ENCODE measurements at places on chromosomes 4 and X.

DNA sequence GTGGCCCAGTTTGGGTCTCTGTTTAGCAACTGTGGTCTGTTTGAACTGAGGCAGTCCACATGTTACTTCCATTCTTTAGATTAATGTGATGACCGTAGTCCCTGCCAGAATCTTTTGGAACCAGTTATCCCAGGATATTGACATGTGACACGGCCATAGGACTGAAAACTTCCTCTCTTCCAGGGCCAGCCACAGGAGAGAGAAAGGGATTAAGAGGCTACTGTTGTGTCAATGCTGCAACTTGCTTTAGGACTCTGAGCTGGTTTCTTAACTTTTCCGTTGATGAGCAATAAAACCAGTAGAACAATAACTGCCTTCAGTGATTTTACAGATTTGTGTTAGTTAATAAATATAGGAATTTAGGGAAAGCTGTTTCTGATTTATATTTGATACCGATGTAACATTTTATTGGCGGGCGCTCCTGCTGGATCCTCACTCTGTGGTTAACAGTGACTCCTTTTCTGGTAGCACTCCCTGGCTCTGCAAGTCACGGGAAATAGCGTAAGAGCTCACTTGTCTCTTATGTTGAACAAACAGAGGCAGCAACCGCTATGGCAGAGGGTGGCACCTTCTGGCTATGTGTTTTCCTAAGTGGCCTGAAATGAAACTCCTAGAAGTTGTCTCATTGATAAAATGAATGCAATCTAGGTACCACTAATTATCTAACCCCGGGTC lies 2.5 kb downstream of the TENM3 start:
- DNase-seq: no peak

DNA sequence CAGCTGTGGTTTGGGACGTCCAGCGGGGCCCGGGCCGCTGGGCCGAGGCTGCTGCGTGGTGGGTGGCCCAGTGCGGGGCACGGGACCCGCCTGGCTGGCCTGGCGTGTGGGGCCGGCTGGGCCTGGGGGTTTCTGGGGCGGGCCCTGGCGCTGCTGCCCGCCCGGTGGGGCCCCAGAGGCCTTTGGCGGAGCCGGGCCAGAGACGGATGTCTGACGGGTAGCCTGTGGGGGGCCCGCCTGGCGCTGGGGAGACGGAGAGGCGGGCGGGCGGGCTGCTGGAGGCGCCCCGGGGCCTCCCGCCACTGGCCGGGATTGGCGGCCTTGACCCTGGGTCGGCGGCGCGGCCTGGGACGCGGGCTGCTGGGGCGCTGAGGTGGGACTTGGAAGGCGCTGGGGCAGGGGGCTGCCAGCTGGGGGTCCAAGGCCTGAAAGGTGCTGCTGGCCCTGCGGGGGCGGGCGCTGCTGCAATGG lies 8.1 kb upstream of the TIMP1 start:
- DNase-seq: peak; percentile 85

- no peak for DNase-seq
Measured at GRCh38 chrX:49959602-49960001, 37.2 kb downstream of the CLCN5 start.

DNA sequence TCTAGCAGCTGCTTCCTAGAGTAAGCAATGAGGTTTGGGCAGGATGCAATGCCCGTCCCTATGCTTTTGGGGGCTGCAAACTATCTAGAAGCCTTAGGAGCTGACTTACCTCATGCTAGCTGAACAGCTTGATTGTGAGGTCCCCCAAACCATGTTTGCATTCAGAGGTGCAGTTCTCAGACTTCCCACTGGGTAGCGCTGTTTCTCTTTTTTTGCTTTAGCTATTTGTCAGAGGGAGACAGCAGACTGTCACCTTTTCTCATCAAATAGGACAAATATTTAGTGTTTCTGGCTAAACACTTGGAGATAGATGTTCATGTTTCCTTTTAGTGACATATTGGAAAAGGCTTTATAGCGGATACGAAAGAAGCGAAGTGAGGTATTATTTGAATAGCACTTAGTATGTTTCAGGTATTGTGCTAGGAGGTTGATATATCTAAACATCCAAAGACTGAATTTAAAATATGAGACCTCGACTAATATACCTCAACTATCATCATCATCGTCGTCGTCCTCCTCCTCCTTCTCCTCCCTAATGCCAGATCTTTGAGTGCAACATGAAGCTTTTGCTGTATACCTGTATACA lies 18.7 kb upstream of the TMEM192 start:
- peak; percentile 66 for DNase-seq

- DNase-seq: no peak
Measured at GRCh38 chr4:187204389-187204918, 480.8 kb upstream of the FAT1 start.

GRCh38 chr4:110510955-110511544 lies 35.1 kb downstream of the ENPEP start:
- DNase-seq: no peak

DNA sequence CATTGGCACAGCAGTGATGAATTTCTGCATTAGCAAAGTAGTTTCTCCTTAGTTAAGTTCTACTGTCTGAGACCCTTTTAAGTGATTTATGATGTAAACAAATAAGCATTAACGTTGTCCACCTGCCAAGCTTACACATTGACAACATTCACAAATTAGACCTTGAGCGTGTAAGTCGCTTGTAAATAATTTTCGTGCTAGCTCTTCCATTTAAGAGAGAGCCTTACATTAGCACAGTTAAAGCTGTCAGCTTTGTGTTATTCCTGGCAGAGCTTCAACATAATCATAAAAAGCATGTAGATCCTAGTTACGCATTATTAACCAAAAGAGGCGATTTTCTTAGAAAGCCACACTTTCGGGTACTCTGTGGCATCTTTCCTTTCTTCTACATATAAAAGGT lies 127.7 kb downstream of the DCTD start:
- DNase-seq: no peak

DNA sequence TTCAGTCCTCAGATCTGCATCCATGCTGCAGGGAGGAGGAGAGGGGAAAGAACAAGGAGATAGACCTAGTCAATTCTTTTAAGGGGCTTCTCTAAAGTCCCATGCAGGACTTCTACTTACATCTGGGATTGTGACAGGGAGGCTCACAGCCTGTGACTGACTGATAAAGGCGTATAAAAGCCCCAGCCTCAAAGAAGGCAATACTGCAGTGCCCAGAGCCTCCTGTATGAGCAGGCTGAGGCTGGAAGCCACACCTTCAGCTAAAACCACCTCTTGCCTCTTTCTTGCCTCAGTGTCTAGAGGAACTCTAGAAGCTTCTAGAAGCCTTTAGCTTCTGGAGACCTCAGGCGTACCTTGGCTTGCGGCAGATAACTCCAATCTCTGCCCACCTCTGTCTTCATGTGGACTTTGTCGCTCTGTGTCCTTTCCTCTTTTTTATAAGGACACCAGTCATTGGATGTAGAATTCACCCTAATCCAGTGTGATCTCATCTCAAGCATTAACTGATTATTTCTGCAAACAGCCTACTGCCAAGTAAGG lies 6.0 kb upstream of the ZCCHC4 start:
- DNase-seq: no peak

GRCh38 chr4:1807332-1807777 lies 14.3 kb downstream of the FGFR3 start:
- no peak for DNase-seq

- DNase-seq: no peak
Measured at GRCh38 chr4:7630568-7631287, 196.0 kb upstream of the PSAPL1 start.

GRCh38 chrX:2609431-2610238 lies 81.5 kb upstream of the CD99 start:
- DNase-seq: no peak

- no peak for DNase-seq
Measured at GRCh38 chr4:159343116-159343515, 240.2 kb downstream of the RAPGEF2 start.

- DNase-seq: no peak
Measured at GRCh38 chrX:18871161-18871890, 112.6 kb downstream of the PHKA2 start.

DNA sequence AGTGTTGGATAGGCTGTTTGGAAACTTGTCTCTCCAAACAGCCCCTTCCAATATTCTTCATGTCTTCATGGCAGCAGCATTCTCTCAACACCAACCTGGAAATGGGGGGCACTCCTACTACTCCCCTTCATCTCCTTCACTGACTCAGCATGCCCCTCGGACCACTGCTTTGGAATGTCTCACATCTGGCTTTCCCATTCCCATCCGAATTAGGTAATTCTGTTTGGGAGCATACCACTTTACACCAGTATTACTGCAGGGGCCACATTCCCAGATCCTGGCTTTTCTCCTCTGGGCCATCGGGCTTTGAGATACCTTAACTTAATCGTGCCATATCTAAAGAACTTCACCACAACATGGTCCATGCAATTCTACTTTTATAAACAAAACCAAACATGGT lies 100.8 kb downstream of the MAML3 start:
- no peak for DNase-seq

GRCh38 chr4:154958621-154959358 lies 177.7 kb downstream of the RBM46 start:
- DNase-seq: no peak

DNA sequence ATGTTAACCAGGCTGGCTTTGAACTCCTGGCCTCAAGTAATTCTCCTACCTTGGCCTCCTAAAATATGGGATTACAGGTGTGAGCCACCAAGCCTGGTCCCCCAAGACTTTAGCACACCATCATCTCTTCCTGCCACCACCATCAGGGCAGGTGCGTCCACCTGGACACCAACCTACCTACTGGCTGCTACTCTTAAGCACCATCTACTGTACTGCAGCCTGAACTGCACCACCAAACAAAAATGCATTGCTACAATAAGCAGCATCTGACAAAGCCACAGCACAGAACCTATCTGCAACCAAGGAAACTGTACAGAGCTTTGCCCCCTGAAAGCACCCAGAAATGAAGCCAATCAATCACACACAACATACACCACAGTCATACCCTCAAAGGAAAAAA lies 139.7 kb downstream of the EFHC2 start:
- DNase-seq: no peak

GRCh38 chr4:22721204-22721603 lies 28.5 kb downstream of the GBA3 start:
- no peak for DNase-seq

GRCh38 chrX:111567542-111568255 lies 56.3 kb downstream of the SERTM2 start:
- DNase-seq: no peak

- DNase-seq: no peak
Measured at GRCh38 chr4:1813915-1814314, 20.8 kb downstream of the FGFR3 start.

DNA sequence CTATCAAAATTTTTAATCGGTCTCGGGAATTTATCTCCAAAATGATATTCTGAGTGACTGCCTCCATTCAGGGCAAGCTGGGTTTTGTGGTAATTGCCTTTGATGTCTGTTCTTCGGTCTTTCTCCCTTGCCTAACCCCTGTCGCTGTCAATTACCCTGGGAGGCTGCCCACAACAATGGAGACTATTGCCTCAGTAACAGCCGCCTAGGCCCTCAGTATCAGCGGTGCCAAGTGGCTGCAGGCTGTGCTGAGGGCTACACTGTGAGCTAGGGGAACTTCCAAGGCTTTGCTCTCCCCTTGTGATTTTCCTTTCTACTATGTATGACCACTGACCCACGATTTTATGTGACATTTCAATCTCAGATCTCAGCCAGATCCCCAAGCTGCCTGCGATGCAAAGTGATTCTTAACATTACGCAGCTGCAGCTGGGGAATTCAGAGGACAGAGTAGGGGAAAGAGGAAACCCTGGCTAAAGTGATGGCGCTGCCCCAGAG lies 36.3 kb upstream of the REST start:
- DNase-seq: peak; percentile 54

- DNase-seq: no peak
Measured at GRCh38 chr4:149823769-149824221, 8.2 kb upstream of the IQCM start.

DNA sequence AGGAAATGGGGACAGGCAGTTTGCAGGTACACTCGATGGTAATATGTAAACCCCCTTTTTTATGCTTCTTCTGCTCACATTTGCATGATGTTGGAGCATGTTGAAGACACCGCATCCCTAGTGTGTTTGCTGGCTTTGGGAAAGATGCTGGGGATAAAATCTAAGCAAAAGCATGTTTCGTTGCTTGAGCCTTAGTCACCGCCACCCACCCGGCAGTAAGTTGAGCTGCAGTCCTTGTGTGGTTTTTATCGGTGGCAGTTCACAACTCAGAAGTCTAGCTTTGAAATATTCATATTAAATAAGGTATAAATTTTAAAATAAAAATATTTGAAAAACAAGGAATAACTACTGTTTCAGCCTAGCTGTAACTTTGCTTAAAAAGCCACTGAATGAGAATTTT lies 21.7 kb upstream of the MND1 start:
- no peak for DNase-seq

DNA sequence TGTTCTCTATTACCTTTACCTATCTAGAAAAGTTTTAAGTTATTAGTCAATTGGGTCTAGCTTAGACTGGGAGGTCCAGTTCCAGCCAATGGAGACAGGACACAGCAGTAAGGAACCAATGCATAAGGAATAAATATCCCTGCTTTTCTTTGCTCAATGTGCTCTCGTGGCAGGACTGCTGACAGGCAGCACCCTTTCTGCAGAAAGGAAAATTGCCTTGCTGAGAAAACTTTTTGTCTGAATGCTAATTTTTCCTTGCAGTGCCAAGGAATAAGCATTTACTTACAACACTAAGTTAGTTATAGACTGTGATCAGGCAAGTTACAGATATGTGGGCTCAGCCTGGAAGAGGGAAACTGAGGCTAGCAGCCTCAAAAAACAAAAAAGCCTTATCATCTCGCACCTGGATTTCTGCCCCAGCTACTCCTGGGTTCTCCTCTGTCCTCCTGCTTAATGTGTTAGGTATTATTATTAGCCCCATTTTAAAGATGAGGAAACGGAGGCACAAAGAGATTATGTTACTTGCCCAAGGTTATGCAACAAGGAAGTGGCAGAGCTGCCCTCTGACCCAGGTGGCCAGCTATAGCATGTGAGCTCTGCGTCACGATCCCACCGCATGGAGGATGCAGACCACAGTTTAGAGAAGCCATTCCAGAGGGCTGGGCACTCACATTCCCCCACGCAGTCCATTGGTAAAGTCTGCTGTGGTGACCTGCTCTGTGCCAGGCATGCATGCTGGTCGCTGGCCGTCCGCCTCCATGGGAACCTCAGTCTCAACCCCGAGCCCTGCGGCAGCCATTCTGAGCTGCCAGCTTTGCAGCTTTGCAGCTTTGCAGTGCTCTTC lies 40.5 kb upstream of the C4orf50 start:
- no peak for DNase-seq

GRCh38 chr4:128177498-128177897 lies 110.1 kb downstream of the PGRMC2 start:
- DNase-seq: no peak

DNA sequence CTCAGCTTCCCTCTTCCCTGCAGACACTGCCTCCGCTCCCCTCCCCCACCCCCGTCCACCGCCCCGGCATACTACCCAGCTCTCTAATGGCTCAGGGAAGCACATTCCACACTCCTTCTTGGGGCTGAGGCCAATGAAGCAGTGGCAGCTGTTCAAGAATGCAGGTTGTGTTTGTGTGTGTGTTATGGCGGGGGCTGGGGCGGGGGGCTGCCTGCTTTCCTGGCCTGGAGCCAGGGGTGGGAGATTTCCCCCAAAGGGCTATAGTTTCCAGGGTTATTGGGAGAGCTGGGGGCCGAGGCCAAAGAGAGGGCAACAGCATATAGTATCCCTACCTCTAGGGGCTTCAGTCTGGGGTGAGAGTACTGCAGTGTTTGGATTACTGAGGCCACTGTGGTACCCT lies 149.4 kb downstream of the EFNB1 start:
- DNase-seq: peak; percentile 80
